ENCODE measurements at places on chromosomes 16 and 17.

- peak; percentile 60 for DNase-seq
Measured at GRCh38 chr17:56597495-56597990, 4.0 kb downstream of the NOG start.

DNA sequence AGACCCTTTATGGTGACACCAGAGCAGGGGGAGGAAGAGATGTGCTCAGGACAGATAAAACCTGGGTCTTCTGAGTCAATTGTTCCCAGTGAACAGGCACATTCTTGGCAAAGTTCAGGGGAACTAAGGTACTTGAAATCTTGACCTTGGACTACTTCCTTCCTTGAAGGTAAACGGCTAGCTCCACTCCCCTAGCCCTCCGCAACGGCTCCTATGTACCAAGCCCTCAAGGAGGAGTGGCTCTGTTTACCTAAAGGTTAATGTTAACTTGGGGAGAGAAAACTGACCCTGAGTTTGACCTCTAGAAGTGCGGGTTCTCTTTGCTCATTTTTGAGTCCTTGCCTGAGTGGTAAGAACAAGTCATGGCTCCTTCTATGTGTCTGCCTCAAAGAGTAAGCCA, 7.8 kb downstream of the TTLL6 start:
- DNase-seq = no peak

GRCh38 chr16:83592778-83593177, 215.0 kb upstream of the HSBP1 start:
- DNase-seq = no peak

- peak; percentile 58 for DNase-seq
Measured at GRCh38 chr16:75263963-75264445, 12.6 kb upstream of the BCAR1 start.

DNA sequence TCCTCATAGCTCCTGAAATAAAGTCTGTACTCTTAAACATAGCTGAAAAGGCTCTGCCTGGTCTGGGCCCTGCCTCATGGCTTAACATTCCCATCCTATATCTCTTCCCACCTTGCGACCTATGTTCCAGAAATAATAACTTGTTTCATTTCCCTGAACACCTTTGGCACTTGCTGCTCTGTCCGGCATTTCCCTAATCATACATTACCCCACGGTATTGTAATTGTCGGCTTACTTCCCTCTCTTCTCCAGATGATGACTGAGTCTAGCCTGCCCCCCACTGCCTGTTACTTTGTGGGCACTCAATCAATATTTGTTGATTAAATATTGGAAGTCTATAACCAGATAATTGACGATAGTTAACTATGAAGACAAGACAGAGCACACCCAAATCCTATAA, 23.3 kb upstream of the SUPT4H1 start:
- no peak for DNase-seq

- DNase-seq = peak; percentile 61
Measured at GRCh38 chr16:87491522-87492290, 1.1 kb downstream of the ZCCHC14 start.

- no peak for DNase-seq
Measured at GRCh38 chr17:17060001-17060922, 18.0 kb downstream of the MPRIP start.

DNA sequence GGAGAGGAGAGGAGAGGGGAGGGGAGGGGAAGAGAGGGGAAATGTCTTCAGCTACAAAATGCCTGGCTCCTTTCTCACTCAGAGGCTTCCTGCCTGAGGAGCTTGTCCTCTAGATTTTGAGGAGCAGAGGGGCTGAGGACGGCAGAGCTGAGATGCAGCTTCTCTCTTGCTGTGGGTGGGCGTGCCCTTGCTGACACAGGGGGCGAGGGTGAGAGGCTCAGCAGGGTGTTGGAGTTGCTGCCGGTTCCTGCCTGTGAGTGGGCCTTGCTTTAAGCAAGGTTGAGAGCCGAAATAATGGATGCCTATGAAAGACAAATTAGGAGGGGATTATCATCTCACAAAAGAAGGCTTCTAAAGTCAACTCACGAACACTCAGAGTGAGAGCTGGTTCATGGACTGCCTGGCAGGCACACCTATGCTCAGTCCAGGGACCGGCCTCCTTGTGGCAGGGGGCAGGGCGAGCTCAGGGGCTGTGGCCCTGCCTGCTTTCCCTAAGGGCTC, 215.6 kb downstream of the MSI2 start:
- DNase-seq = no peak

- DNase-seq = peak; percentile 3
Measured at GRCh38 chr16:35252356-35252936, 1793.0 kb downstream of the TP53TG3F start.

DNA sequence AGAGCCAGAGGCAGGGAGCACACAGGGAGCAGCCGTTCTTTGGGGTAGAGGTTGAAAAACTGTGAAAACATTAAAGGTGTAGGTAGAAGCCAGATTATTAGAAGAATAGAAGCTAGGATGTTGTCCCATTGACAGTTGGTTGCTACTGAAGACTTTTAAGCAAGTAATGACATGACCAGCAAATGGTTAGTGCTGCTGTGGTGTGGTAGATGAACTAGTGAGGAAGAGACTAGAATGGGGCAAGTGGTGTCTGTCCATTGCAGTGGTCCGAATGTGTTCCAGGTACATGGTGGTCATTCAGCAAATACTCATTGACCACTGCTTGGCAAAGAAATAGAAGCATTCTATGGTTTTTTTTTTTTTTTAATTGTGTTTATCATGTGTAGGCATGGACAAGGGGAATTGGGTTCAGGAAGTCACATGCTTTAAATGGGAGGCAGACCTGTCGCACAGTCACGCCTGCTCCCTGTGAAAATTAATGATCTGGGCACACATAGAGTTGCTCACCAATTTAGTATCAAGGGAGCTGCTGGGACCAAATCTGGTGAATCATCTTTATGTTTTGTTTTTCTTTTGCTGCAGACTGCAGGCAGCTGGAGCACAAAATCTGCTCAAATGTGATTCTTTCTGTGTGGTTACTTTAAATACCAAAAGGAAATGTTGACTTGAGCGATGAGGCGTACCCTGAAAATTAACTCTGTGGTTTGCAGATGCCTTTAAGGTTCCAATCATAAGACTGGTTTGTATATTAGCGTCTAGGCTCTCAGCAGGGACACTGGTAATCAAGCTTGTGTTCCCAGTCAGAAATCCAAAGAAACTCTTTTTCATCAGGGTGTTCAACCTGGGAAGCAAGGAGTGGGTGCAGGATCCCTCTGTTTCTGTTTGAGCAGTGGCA, 30.7 kb downstream of the YPEL2 start:
- DNase-seq = peak; percentile 86

DNA sequence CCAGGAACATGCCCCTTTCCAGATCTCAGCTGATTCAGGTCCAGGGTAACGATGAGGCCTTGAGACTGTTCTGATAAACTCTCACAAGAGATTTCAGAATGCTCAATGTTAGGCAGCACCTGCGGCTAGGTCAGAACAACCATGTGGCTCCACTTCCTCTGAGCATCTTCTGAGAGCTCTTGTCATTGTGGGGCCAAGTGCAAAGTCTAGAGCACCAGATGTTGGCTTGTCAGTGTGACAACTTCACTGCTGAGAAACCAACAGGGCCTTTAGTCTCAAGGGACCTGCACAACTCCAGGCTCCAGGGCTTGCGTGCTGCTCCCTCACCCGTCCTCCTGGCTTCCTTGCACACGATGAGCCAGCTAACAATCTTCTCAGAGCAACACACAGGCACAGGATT, 29.0 kb downstream of the FCSK start:
- no peak for DNase-seq

DNA sequence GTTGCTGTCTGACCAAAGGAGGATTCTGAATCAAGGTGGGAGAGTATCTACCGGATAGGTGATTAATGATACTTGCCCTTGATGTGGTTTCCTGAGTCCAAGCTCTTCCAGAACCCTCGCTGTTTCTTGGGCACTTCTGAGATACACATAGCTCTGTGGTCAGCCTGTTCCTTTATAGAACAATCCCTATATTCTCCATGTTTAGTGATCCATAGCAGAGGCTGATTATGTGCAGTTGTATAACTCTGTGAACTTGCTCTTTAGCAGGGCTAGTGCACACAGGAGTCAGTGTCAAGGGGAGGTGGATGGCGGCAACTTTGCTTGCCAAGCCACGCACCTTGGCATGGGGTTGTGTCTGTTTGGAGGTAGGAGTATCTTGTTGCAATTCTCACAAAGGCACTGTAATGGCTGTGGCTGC, 36.1 kb downstream of the ARL4D start:
- no peak for DNase-seq

GRCh38 chr16:67383284-67383683, 10.0 kb downstream of the TPPP3 start:
- no peak for DNase-seq

GRCh38 chr16:82470620-82471152, 156.1 kb upstream of the CDH13 start:
- DNase-seq = no peak

DNA sequence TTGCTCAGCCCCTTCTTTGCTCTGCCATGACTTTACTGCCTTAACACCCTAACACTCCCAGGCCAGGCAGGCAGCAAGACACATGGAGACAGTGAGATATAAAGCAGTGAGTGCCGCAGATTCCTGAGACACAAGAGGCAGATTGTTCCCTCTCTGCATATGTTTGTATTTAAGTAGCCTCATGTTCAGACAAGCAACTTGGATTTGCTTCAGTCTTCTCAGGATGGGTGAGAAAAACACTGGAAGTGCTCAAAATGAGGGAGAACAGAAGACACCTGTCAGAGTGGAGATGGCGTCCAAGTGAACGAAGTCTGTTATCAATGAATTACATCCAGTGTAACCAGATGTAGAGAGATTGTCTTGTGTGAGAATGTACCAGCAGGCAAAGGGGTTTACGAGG, 86.8 kb downstream of the CES1 start:
- no peak for DNase-seq

DNA sequence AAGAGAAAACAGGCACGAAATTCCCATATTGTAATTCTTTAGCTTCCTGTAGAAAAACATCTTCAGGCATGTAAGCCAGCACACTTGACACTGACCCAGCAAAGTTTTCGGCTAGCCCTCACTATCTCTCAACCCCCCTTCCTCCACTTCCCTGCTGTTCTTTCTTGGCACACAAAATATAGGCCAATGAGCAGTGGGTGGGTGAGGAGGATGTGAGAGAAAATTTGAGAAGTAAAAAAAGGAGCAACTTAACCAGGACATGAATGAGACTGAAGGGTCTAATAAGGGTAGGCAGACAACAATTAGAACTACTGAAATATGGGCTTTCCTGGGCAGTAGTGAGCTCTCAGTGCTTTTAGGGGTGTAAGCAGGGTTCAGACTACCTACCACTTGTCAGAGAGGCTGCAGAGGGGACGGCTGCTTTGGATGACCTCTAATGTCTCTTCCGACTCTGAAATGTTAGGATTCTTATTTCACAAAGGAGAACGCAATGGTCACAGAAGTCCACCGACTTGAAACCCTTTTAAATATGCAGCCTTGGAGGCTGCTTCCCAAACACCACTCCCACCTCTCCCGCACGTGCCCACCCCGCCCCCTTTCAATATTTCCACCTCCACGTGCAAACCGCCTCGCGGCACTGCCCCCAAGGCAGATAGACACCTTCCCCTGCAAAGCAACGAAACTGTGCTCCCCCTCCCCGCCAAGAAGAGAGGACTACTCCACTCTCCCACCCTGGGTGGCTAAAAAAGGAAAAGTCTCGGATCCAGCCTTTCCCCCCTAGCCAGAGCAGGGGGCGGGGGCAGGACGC, 889 bp downstream of the MBTD1 start:
- DNase-seq = peak; percentile 59

DNA sequence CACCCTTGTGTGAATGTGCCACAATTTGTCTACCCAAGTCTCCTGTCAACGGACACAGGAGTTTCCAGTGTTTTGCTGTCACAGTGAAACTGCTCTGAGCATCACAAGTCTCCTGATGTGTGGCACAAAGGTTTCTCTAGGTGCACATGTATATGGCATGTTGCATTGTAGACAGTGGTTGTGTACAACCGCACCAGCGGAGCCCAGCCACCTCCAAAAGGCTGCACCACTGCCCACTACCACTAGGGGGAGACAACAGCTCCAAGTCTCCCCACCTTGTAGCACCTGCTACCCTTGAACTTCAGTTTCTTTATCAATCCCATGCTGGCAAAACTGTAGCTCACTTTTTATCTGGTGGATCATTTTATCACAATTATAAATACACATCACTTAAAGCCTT, 95.5 kb upstream of the ZNF469 start:
- peak; percentile 60 for DNase-seq

DNA sequence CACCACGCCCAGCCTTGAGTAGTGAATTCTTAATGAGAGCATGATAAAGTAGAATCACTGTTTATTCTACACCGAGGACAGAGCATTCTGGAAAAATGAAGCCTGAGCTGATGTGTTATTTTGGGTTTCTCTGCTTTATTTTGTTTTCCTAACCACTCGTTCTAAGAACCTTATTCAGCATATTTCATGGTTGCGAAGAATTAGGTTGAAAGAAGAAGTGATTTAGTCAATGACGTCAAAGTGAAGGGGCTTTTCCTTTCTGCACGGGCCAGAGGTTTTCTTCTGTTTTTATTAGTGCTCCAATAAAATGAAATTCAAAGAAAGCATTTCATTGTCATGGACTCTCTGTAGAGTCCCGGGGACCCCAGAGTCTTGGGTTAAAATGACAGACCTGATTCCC, 178.5 kb downstream of the MAF start:
- DNase-seq = no peak

GRCh38 chr16:89367538-89367915, 122.8 kb downstream of the ANKRD11 start:
- no peak for DNase-seq

DNA sequence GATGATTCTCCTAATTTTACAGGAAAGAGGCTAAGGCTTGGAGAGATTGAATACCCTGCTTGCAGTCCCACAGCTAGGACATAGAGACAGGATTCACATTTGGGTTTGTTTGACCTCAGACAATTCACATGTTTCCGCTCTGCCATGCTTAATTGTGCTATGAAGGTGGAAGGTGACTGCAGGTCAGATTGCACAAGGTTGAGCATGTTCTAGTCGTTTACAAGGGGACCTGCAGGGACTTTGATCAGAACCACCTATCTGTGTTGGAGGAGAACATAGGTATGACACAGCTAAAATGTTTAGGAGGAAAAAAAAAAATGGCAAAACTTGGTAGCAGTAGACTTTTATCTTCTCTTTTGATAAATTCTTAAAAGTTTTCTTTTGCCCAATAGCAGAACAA, 4.9 kb upstream of the ANKFN1 start:
- no peak for DNase-seq

DNA sequence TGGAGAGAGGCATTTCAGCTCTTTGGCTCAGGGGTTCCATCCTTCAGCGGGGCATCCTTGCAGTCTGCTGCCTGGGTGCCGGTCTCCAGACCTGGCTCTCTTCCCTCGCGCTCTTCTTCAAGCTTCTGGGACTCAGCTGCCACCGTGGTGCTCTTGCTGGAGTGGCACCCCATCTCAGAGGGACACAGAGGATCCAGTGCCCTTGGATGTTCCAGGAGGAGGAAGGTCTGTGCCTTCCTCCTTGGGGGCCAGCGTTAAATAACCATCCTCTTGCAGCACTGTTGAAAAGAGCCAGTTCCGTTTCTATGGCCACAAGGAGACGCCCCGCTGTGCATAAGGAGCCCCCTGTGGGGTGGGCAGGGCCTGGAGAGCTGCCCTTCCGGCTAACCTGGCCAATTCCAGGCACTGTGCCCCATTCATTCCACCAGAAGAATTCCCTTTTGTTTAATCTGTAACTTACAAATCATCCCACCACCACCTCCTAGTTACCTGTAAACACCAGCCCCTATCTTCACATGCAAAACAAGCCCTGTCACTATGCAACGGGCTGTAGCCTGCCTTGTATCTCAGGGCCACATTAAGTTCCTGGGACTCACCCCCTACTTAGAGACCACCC, 8.6 kb downstream of the CHD9NB start:
- DNase-seq = no peak

All from ELR (cell line).